Right lobe of liver (tissue), 6 donors: ENCODE measurements at places on chromosomes 7 and 10. TPM values are rescaled to one million over a fixed set of nuclear protein-coding genes. Genes with fewer than 3 reads are reported as not detected.
A peak's percentile ranks its signal among the peaks of the same experiment; 100 is the strongest.

GRCh38 chr7:70704831-70705346 is 427.1 kb upstream of the GALNT17 start:
- no peak for DNase-seq

DNA sequence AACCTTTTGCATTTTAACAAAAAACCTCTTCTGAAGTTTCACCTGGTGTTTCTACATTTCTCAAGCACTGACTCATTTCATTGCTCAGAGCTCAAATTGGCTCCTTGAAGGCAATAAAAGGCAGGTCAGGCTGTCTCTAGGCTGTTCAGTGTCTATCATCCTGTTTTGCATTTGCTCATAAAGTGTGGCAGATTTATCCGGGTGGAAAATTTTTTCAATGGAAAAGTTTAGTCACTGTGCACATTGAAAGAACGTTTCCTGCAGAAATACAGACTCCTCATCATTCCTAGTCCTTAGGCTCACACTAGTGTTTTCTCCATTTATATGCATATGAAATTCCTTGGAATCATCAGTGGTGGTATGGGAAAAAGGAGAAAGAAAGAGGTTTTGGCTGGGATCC is 114.2 kb upstream of the DGKB start:
- DNase-seq: no peak

GRCh38 chr7:28408105-28408959 is 4.0 kb upstream of the CREB5 start:
- DNase-seq: peak; percentile 39

The OR2A1 gene
- not detected for total RNA-seq

The SNCG gene
- 11.2 TPM for total RNA-seq

The LSM8 gene
- total RNA-seq: 16.6 TPM

The AGAP6 gene
- 8.5 TPM for total RNA-seq

GRCh38 chr10:69742928-69743602 is 58.6 kb upstream of the COL13A1 start:
- DNase-seq: no peak

- DNase-seq: no peak
Measured at GRCh38 chr10:3548076-3548475, 236.9 kb downstream of the KLF6 start.

DNA sequence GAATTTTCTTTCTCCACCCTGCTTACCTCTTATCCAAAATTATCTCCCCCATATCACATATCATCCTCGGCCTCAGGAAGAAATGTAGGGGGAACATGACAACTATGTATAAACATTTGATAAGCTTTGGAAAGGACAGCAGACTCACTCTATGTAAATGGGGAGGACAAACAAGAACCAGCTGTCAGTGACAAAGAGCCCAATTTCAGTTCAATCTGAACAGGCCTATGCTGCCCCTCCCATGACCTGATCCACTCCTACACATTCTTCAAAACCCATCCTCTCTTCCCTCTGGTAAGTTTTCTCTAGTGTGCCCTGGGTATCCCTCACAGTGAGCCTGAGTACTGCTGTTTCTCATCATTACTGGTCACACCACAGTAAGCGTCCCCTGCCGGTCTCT is 20.8 kb downstream of the FZD9 start:
- no peak for DNase-seq

DNA sequence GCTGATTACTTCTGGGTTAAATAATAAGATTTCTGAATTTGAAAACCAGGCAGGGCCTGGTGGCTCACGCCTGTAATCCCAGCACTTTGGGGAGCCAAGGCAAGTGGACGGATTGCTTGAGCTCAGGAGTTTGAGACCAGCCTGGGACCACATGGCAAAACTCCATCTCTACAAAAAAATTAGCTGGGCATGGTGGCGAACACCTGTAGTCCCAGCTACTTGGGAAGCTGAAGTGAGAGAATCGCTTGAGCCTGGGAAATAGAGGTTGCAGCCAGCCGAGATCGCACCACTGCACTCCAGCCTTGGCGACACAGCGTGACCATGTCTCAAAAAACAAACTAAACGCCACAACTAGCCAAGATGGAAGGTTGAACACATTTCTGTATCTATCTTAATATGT is 3.5 kb downstream of the CYCS start:
- no peak for DNase-seq

GRCh38 chr7:43612599-43613589 is 30.0 kb downstream of the STK17A start:
- no peak for DNase-seq

DNA sequence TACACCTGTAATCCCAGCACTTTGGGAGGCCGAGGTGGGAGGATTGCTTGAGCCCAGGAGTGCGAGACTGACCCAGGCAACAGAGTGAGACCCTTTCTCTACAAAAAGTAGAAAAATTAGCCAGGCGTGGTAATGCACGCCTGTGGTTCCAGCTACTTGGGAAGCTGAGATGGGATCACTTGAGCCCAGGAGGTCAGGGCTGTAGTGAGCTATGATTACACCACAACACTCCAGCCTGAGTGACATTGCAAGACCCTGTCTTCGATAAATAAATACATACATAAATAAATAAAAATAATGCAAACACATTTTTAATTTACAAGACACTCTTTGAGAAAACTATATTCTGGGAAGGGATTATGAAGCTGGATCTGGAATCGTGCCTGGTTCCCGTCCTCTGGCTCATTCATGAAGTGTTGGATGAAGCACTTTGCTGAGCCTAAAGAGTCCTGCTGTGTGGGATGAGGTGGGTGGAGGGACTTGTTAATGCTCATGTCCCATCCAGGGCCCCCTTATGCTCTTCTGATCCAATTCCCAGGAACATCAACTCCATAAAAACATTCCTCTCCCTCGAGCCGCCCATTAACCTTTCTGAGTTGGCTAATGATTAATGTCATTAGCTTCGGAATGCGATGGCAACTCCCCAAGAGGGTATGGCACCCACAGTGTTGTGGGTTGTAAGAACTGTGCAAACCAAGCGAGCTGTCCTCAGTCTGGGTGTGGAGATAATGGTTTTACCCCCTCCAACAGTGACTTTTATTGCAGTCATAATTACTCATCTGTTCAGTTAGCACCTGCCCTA is 236.3 kb downstream of the BAMBI start:
- no peak for DNase-seq

DNA sequence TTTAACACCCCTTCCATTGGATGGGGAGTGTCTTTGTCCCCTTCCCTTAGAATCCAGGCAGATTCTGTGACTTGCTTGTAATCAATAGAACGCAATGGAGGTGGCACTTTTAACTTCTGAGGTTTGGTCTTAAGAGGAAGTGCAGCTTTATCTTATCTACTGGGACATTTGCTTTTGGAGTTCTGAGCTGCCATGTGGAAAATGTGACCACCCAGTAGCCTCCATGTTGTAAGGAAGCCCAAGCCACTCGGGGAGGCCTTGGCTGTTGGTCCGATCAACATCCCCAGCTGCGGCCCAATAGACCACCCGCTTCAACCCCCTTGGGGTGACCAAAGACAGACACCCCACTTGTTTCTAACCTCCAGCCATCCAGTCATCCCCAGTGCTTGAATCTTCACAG is 86.3 kb upstream of the FAM171A1 start:
- DNase-seq: no peak

The BHLHA15 gene
- 25.9 TPM for total RNA-seq

The METTL27 gene
- total RNA-seq: 0.49 TPM

DNA sequence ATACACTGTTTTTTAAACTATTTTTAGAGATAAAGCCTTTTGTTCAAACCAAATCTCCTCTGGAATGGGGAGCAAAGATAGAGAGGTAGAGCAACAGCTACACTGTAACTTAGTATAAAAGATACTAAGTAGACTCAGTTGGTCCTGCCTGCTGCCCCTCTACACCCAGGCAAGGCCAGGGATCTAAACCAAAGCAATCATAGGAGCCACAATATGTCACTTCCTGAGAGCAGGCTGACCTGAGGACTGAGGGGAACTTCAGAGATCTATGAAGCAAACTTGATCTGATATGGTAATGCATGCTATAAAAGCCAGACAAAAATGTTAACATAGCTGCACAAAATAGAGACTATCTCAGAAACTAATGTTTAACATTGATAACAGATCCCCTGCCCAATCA is 7.0 kb upstream of the TRDMT1 start:
- no peak for DNase-seq

DNA sequence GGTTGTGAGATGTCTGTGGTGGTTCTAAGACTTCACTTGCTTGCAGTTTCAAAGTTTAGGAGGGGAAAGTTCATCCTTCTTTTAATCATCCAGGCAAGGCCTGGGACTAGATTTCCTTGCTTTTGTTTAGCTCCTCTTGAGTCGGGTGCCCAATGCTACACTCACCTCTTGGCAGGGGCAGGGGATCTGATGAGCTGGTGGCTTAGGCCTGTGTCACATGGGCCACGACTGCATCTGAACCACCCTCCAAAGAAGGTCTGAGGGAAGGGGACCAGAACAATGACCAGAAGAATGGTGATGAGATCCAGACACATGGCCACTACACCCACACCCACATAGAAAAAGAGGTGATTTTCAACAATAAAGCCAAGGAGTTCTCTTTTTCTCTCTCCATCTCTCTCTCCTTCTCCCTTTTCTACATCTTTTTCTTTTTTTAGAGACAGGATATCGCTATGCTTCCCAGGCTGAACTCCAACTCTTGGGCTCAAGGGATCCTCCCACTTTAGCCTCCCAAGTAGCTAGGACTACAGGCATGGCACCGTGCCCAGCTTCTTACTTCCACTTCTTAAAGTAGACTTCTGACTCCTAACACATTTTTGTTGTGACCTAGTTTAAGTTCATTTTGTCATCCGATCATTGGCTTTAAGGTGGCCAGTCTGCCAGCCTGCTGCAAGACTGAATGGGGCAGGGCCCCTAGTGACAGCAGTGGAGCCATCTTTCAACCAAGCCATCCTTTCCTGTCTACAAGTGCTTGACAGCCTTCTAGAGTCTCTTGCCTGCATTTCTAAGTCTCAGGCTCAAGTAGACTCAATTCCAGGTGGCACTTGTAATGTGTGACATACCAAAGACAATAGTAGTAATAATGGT is 350.9 kb downstream of the RNLS start:
- DNase-seq: peak; percentile 41

The PDE1C gene
- total RNA-seq: not detected

The SPDYE11 gene
- total RNA-seq: not detected

GRCh38 chr10:43395571-43396060 is 13.4 kb downstream of the HNRNPF start:
- DNase-seq: peak; percentile 62

The SLC13A4 gene
- not detected for total RNA-seq

- no peak for DNase-seq
Measured at GRCh38 chr7:96088579-96088978, 233.3 kb downstream of the SLC25A13 start.

- DNase-seq: no peak
Measured at GRCh38 chr7:96596120-96596826, 113.4 kb downstream of the SEM1 start.

DNA sequence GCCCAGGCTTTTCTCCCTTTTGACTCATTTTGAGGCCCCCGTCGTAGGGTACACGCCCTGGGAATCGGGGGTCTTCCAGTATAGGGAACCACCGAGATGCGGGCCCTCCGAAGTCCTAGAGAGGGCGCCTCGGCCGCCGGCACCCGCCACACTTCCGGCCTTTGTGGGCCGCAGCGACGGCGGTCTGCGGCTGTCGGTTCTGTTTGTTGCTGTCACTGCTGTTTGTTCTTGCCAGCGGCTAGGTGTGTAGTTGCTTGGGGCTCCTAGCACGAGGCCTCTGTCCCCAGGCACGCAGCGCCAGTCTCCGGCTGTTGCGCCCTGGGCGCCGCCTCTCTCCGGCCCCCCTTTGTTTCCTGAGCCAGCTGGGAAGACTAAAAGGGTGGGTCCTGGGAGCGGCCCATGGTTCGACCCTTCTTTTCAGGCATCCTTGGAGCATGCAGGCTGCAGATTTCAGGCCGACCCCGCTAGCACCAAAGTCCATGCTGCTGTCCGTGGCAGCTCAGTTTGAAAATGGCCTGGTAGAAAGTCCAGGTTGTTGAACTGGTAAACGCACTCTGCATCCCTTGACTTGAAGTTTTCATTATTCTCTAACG is 17.8 kb upstream of the ZKSCAN1 start:
- DNase-seq: peak; percentile 60

The GIMAP7 gene
- 8.2 TPM for total RNA-seq

The WASHC2C gene
- total RNA-seq: 23.1 TPM

The CFAP43 gene
- 0.11 TPM for total RNA-seq

DNA sequence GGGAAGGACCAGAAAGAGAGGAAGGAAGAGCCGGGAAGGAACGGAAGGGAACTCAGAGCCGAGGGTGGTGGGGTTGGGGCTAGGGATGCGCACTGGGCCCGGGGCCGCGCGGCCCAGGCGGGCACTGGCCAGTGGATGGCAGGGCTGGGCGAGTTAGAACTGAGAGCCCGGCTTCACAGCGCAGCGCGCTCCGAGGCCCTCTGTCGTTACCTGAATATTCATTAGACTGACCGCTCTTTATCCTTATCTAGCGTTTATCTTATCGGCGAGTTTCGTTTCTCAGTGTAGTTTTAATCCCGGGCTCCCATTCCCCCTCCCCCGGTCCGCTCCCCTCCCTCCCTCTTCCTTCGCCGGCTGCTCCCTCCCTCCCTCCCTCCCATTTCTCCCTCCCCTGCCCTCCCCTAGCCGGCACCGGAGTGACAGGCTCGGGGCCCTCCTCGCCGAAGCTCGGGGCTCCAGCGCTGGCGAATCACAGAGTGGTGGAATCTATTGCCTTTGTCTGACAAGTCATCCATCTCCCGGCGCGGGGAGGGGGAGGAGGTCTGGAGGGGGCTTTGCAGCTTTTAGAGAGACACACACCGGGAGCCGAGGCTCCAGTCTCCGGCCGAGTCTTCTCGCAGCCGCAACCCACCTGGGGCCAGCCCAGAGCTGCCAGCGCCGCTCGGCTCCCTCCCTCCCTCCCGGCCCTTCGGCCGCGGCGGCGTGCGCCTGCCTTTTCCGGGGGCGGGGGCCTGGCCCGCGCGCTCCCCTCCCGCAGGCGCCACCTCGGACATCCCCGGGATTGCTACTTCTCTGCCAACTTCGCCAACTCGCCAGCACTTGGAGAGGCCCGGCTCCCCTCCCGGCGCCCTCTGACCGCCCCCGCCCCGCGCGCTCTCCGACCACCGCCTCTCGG is at the start of gene PAX2:
Gene PAX2 (plus strand): TSS at position 596 of the 895 bp plus-strand sequence. CDS start 679 bp downstream, outside the sequence.
- DNase-seq: no peak

The ASZ1 gene
- not detected for total RNA-seq

GRCh38 chr10:3095373-3096139 is 28.2 kb downstream of the PFKP start:
- no peak for DNase-seq

The AMZ1 gene
- total RNA-seq: not detected

DNA sequence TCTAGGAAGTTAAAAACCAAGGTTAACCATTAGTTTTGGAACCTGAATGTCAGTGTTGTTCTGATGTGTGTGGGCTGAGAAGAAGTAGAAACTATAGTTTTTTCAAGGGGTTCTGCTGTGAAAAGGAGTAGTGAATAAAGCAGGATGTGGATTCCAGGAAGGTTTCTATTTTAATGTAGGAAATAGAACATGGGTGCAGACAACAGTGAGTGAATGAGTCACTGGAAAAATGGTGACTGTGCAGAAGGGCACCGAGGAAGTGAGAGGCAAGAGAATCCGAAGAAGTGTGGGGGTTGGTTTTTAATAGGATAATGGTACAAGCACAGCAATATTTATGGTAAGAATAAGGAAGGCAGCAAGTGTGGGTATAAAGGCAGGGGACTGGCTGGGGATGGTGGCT is 120.4 kb downstream of the ARHGAP21 start:
- DNase-seq: no peak

The TUBB8 gene
- total RNA-seq: not detected

GRCh38 chr10:36182179-36182566 is 540.1 kb upstream of the FZD8 start:
- DNase-seq: no peak

GRCh38 chr10:94104316-94105000 is 110.7 kb downstream of the PLCE1 start:
- no peak for DNase-seq

GRCh38 chr10:29240986-29241660 is 47.7 kb upstream of the LYZL1 start:
- DNase-seq: no peak
